ENCODE measurements at places on chromosomes 6 and 20.

GRCh38 chr6:87136963-87137362 is 18.4 kb upstream of the ZNF292 start:
- no peak for DNase-seq

- no peak for DNase-seq
Observed at GRCh38 chr20:1635291-1635979, 15.6 kb upstream of the SIRPB1 start.

DNA sequence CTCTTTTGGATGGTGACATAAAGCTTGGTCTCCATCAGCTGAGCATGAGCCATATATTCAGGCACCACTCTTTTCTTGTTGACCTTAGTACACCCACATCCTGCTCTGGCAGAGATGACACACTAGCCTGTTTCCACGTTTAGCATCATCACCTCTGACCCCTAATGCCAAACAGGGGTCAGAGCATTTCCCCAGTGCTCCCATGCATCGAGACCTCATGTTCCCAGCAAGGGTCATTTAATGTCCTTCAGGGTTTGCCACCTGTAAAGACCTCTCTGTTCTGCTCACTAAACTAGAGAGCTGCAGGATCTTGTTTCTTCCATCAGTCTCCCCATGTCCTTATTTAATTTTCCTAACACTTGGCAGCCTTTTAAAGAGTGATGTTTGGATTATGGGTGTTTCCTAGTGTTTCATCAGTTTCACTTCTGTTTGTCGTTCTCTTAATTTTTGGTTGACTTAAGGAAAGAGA is 97.5 kb downstream of the AIG1 start:
- no peak for DNase-seq

DNA sequence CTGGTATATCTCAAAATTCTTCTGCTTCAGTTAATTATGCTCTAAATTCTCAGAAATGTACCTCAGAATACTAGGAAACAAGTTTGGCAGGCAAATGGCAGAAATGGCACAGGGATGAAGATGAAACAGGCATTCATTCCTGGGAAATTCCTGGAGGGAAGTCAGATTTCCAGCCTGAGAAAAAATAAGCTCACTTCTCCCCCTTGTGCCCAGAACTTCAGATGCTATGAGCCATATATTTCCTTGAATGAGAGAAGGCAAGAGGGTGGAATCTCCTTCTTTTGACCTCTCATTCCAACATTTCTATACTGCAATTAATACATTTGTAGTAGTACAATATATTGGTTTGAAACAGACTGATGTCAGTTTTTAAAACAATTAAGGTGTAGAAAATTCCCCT is 22.8 kb downstream of the RGS17 start:
- no peak for DNase-seq

- no peak for DNase-seq
Observed at GRCh38 chr6:156809034-156809433, 31.9 kb downstream of the ARID1B start.

GRCh38 chr6:38566295-38567030 is 73.3 kb downstream of the BTBD9 start:
- no peak for DNase-seq

GRCh38 chr6:137941995-137942394 is 74.9 kb downstream of the TNFAIP3 start:
- DNase-seq = no peak

DNA sequence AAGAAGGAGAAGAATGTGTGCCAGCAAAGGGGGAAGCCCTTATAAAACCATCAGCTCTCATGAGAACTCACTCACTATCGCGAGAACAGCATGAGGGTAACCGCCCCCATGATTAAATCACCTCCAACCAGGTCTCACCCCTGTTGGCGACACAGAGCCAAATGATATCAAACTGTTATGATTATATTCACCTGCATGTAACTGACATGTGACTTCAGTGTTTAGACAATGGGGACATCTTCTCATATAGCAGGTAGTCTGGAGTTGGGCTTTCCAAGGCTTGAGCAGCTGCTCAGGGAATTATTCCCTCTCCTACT is 115.2 kb downstream of the SASH1 start:
- DNase-seq = no peak

DNA sequence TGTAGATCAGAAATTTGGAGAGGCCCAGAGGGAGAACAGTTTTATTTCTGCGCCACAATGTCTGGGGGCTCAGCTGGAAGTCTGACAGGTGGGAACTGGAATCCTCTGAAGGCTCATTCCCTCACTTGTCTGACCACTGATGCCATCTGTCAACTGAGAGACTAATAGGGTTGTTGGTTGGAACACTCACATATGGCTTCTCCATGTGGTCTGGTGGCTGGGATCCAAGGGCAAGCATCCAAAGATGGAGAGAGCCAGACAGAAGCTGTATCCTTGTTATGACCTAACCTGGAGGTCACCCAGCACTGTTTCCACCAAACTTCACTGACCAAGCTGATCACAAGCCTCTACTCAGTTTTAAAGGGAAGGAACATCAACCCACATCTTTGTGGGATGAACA is 117.9 kb upstream of the AKAP12 start:
- no peak for DNase-seq

DNA sequence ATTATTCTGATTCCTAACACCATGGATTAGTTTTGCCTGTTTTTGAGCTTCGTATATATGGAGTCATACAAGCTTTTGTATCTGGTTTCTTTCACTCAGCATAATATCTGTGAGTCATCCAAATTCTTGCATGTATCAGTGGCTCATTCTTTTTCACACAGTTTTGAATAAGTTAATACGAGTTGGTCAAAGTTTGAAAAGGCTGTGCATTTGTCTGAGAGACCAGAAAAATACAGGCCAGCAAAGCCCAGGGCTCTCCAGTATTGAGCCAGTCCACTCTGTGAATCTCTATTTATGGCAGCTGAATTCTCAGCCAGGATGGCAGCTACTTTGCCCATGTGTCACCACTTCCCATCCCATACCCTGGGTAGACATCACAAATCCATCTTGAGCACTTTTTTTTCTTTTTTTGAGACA is 7.2 kb upstream of the CHMP4B start:
- DNase-seq = no peak

DNA sequence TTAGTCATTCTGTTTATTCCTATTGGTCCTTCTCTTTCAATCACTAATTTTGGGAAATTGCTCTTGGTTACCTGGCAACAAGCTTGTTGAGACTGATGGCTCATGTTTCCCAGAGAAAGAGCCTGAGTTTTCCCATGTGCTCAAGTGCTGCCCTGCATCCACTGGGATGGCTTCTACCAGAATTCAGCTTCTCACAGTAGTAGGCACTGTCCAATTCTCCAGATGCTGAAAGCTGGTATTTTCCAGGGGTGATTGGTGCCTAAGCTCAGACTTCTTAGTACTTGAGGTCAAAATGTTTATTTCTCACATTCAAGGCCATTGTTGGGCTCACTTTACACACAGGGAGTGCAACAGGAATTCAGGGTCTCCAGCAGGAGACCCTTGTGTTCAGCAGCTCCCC is 29.1 kb upstream of the SLC2A12 start:
- DNase-seq = no peak

- DNase-seq = no peak
Observed at GRCh38 chr20:2741463-2741862, 48.9 kb downstream of the EBF4 start.

- no peak for DNase-seq
Observed at GRCh38 chr20:6051505-6051904, 2.4 kb downstream of the LRRN4 start.

GRCh38 chr6:3214898-3215297 is 12.6 kb downstream of the TUBB2B start:
- DNase-seq = no peak

DNA sequence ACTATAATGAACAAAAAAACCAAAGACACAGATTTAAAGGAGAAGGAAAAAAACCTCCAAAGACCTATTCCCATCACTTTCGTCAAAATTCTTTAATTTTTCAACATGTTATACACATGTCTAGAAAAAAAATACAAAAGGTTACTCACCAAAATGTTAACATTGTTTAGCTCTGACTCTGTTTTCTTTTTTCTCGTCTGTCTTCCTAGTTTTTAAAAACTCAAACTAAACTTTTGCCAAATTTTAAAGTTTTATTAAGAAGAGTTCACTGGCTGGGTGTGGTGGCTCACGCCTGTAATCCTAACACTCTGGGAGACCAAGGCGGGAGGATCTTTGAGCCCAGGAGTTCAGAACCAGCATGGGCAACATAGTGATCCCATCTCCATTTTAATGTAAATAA is 10.8 kb downstream of the MCUR1 start:
- no peak for DNase-seq

DNA sequence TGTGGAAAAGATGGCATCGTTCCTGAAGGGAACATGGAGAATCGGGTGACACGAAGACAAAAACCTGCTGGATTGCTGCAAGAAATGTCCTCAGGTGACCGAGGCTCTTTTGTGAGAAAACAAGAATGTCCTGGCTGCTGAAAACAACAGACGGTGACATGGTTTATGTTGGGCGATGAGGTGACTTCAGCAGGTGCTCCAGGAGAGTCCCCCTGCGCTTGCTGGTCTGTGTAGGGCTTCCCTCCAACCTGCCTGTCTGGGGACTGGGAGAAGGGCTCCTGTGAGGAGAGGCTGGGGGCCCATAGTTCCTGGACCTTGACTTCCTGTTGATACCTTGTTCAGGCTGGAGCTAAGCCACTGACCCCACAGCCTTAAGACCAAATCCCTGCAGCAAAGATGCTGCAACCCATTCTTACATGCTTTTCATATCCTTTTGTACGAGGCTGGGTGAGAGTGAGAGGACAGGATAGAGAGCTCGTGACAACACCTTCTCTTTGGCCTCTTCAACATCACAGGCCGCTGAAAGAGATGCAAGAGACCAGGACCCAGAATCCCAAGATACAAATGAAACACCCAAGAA is 134.8 kb downstream of the CD83 start:
- no peak for DNase-seq

DNA sequence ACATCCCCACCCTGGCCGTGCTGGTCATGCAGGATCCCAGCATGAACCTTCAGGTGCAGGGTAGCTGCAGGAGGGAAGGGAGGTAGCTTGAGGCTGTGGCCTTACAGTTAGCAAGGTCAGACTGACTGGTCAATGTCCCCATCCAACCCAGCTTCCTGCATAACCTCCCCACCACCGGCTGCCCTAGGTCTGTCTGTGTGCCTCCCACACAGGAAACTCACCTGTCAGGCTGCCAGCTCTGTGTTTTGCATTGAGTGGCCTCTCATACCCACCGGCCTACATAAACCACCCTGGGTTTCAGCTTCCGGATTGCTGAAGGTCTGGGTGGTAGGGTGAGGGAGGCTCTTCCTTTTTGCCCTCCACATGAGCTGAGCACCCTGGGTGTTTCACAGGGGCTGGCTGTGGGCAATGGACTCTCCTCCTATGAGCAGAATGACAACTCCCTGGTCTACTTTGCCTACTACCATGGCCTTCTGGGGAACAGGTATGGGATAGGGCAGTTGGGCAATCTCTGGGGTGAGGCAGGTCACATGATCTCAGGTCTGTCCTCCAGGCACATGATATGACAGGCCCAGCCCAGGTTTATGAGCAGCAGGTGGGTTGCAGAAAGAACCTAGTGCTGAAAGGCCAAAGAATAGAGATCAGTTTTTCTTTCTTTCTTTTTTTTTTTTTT is 1.8 kb downstream of the CTSA start:
- no peak for DNase-seq

GRCh38 chr6:127185437-127185995 is 67.0 kb downstream of the RSPO3 start:
- DNase-seq = no peak

DNA sequence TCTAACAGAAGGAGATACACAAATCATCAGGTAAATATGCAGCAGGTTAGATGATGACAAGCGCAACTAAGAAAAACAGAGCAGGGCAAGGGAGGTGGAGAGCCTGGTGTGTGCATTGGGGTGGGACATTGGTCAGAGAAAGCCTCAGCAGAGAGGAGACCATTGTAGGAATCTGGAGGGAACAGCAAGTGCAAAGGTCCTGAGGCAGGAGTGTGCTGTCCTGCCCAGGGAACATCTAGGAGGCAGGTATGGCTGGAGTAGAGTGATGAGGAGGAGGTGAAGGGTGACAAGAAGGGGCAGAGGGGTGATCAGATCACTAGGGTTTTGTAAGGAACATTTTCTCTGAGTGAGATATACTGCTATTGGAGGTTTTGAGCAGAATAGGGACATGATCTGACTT is 90.1 kb downstream of the NCR2 start:
- no peak for DNase-seq

DNA sequence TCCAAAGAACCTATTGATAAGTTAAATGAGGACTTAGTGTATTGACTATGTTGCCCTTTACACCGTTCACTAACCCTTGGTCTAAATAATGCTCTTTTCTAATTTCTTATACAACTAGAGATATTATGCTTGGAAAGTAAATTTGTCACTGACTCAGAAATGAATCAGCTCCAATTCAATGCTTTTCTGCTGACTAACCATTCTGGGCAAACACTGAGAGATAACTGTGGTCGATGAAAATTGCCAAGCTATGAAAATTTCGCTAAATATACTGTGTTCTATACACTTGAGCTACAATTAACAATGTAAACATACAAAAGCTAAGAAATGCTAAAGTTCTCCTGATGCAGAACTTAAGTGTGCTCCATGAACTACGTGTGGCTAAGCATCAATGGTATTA is 23.1 kb upstream of the FBXO9 start:
- no peak for DNase-seq

DNA sequence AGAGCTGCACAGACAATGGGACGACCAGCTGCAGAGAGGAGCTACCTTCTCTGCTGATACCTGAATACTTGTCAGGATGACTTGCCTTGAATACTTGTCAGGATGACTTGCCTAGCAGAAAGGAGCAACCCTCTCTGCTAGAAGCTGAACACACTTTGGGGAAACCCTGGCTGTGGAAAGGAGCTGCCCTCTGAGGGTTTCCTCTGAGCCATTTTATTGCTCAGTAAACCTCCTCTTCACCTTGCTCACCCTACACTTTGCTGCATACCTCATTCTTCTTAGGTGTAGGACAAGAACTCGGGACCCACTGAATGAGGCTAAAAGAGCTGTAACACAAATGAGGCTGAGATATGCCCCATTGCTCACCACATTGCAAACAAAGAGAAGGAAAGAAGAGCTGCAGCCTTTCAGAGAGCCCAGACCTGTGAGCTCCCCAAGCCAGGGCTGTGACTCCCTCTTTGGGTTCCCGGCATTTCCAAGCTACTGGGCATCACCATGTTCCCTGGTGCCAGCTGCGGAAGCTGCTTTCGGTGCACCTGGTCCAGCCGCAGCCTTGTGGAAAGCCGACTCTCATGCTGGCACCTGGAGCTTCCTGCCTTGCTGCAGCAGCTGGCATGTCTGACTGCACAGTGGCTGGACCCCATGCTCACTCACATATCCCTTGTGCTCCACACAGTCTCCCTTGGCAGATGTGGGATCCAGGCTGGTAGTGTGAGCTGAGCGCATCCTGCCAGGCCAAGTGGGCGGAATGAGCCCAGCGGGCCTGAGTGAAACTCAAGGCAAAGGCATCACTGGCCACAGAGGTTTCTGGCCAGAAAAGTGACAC is 106.7 kb upstream of the AHI1 start:
- no peak for DNase-seq

DNA sequence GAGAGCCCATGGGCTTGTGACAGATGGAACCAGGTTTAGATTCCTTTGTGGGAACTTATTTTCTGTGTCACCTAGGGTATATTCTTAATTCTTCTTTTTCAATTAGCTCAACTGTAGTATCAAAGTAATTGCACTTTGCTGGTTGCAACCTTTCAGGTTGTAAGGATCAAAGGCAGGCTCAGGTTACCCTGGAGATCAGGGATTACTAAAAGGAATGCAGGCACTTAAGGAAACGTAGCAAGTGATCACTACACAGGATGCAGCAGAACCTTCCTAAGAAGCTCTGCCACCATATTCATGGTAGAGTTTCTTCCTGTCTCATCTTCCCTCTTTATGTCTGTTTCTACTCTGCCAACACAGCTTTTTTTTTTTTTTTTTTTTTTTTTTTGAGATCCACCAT is 133.2 kb upstream of the JAG1 start:
- no peak for DNase-seq

Data from stimulated activated CD4-positive, alpha-beta T cell treated with anti-CD3 and anti-CD28 coated beads, Interleukin-12 subunit alpha, Interleukin-12 subunit beta, amount 100 ng/mL, for 24 hours (primary cell).